ENCODE measurements at places on chromosomes 6 and 20. TPM values are rescaled to one million over a fixed set of nuclear protein-coding genes. Genes with fewer than 3 reads are reported as not detected.
A peak's percentile ranks its signal among the peaks of the same experiment; 100 is the strongest.

Gene TRIM10
- not detected for total RNA-seq

Gene ETV7
- total RNA-seq = 0.21 TPM

Gene LBP
- 0.48 TPM for total RNA-seq

Gene ZBP1
- not detected for total RNA-seq

Gene MAP3K4
- 51.6 TPM for total RNA-seq

GRCh38 chr6:162416307-162416706 lies 311.3 kb downstream of the PRKN start:
- no peak overlapping the region for H3K27ac ChIP-seq
- H3K4me1 ChIP-seq = peaks cover under 1% of the 10 kb centered on the region
- no peaks in the 10 kb centered on the region for H3K27me3 ChIP-seq
- no peaks in the 10 kb centered on the region for H3K36me3 ChIP-seq

DNA sequence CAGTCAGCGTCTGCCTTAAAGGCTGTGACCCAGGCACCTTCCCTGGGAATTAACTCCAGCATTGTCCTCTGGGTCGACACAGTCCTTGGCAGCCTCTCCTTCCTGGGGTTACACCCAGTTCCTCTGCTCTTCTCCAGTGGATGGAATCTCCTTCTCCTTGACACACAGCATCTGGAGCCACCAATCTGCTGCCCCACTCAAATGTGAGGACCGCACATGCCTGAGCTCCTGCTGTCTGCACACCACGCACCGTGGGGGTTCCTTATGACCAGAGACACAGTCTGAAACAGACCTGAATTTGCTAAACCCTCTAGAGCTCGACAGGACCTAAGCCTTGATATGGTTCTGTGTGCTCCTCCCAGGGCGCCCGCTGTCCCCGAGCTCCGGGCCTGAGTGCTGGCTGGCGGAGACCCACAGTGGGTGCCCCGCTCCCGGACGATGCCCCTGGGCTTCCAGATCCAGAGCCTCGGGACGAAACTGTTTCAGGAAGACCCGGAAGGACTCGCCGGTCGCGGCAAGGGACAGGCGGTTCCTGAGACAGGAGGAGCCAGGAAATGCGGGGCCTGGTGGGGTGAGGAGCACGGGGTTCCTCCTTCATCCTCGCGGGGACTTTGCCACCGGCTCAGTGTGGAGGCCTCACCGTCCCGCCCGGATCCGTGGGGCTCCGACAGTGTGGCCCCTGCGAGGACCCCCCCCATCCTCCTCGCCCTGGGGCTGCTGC lies 2.5 kb upstream of the RAET1G start:
- no peak for DNase-seq
- peak overlapping the region; percentile 13 for H3K4me3 ChIP-seq
- no peaks in the 10 kb centered on the region for H3K4me1 ChIP-seq
- no peak overlapping the region for H3K27ac ChIP-seq
- no peaks in the 10 kb centered on the region for H3K36me3 ChIP-seq
- H3K27me3 ChIP-seq = peaks cover 61% of the 10 kb centered on the region

GRCh38 chr6:52576392-52577021 lies 353 bp downstream of the TRAM2 start:
- no peaks in the 10 kb centered on the region for H3K36me3 ChIP-seq
- H3K27me3 ChIP-seq = no peaks in the 10 kb centered on the region
- DNase-seq = no peak
- H3K27ac ChIP-seq = peak overlapping the region; percentile 70
- peaks cover 25% of the 10 kb centered on the region for H3K4me1 ChIP-seq

DNA sequence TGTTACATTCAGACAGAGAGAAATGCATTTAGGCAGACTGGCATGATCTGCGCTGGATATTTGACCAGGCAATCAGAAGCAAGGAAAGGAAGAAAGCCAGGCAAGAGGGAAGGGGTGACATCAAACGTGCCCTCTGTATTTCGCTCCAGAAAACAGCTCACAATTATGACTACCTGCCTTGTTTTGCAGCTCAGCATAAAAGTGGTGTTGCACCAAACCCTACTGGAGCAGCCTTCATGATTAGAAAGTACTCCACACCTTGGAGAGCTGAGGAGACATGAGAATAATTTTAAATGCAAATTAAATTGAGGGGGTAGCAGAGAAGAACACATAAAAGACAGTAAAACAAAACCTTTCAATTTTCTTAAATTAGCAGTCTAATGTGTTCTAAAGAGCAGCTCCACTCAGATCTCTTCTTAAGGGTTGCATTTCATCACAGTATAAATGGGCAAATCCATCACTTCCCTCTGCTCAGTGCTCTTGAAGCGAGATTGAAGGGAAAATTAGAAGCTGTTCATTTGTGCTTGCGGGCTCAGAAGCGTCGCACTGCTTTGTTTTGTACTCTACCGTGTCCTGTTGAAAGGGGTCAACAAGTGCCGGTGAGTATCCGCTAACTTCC lies at the start of gene PHACTR1:
PHACTR1 (plus strand) TSS at position 470 of the 619 bp plus-strand sequence.
- H3K36me3 ChIP-seq = no peaks in the 10 kb centered on the region
- no peaks in the 10 kb centered on the region for H3K4me1 ChIP-seq
- DNase-seq = no peak
- no peak within 1 kb of the TSS for H3K4me3 ChIP-seq
- no peaks in the 10 kb centered on the region for H3K27me3 ChIP-seq
- H3K27ac ChIP-seq = no peak within 1 kb of the TSS

- no peaks in the 10 kb centered on the region for H3K27me3 ChIP-seq
- DNase-seq = no peak
- no peak overlapping the region for H3K4me3 ChIP-seq
- H3K27ac ChIP-seq = no peak overlapping the region
Measured at GRCh38 chr6:139457476-139457875, 83.0 kb upstream of the CITED2 start.

DNA sequence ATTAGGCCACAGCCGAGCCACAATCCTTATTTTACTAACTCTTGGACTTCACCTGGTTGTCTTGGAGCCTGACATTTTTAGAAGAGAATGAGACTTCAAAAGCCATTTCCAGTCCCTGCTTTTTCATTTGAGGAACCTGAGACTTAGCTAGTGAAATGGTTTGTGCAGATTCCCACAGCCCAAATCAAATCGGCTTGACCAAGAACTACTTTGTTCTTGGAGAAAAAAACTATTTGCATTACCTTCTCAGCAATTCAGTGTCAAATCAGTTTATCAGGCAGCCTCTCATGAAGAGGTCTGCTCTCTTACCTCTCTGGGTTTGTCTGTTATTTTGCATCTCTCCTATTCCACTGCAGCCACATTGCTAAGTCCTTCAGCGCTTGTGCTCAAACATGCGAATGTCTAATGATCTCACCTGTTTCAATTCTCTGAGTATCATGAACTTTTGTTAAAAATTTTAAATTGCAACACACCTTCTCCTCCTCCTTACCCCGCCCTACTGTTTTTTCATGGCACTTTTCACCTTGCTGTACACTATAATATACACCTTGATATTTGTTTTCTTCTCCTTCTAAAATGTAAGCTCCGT lies 573 bp upstream of the IFNGR1 start:
- H3K4me1 ChIP-seq = peaks cover 5% of the 10 kb centered on the region
- no peak for DNase-seq
- no peaks in the 10 kb centered on the region for H3K27me3 ChIP-seq
- no peaks in the 10 kb centered on the region for H3K36me3 ChIP-seq

GRCh38 chr6:157436219-157436943 lies 55.4 kb downstream of the ZDHHC14 start:
- H3K4me1 ChIP-seq = peaks cover 9% of the 10 kb centered on the region
- no peak overlapping the region for H3K4me3 ChIP-seq
- H3K27me3 ChIP-seq = no peaks in the 10 kb centered on the region

GRCh38 chr6:137223370-137224131 lies 4.4 kb upstream of the IFNGR1 start:
- no peak overlapping the region for H3K4me3 ChIP-seq
- peaks cover 5% of the 10 kb centered on the region for H3K4me1 ChIP-seq
- no peaks in the 10 kb centered on the region for H3K27me3 ChIP-seq
- H3K27ac ChIP-seq = no peak overlapping the region
- H3K36me3 ChIP-seq = no peaks in the 10 kb centered on the region
- DNase-seq = no peak

- no peak overlapping the region for H3K27ac ChIP-seq
- no peak overlapping the region for H3K4me3 ChIP-seq
- no peaks in the 10 kb centered on the region for H3K4me1 ChIP-seq
- H3K27me3 ChIP-seq = no peaks in the 10 kb centered on the region
Measured at GRCh38 chr6:159180001-159180400, 10.8 kb downstream of the FNDC1 start.

All from H1 (cell line).